Activated CD4-positive, alpha-beta T cell treated with anti-CD3 and anti-CD28 coated beads, Interleukin-2, amount 10 ng/mL, durations not matched to agents 7 days and 5 days (primary cell): ENCODE measurements at places on chromosomes 12 and 14. TPM values are rescaled to one million over a fixed set of nuclear protein-coding genes. Genes with fewer than 3 reads are reported as not detected.

The NGB gene
- total RNA-seq, result not detected

The SLC17A8 gene
- not detected for total RNA-seq

GRCh38 chr12:58533652-58534051 lies 386.7 kb downstream of the LRIG3 start:
- DNase-seq, result no peak

- DNase-seq, result no peak
These were observed 349.0 kb upstream of the RGS6 start for GRCh38 chr14:71583194-71583593.

The PMEL gene
- total RNA-seq, result not detected

DNA sequence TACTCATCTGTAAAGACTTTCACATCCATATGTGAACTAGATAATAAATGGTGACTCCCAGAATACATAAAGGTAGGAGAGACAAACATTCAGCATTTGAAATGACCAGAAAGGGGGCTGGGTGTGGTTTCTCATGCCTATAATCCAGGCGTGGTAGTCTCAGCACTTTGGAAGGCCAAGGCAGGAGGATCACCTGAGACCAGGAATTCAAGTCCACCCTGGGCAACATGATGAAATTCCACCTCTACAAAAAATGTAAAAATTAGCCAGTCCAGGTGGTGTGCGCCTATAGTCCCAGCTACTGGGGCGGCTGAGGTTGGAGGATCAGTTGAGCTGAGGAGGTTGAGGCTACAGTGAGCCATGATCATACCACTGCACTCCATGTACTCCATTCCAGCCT lies 4.1 kb upstream of the CS start:
- DNase-seq, result no peak

- DNase-seq, result no peak
These were observed 105.7 kb upstream of the RESF1 start for GRCh38 chr12:31853520-31853919.

- DNase-seq, result peak; percentile 24
These were observed 43.0 kb upstream of the GLIPR1 start for GRCh38 chr12:75437564-75437963.

DNA sequence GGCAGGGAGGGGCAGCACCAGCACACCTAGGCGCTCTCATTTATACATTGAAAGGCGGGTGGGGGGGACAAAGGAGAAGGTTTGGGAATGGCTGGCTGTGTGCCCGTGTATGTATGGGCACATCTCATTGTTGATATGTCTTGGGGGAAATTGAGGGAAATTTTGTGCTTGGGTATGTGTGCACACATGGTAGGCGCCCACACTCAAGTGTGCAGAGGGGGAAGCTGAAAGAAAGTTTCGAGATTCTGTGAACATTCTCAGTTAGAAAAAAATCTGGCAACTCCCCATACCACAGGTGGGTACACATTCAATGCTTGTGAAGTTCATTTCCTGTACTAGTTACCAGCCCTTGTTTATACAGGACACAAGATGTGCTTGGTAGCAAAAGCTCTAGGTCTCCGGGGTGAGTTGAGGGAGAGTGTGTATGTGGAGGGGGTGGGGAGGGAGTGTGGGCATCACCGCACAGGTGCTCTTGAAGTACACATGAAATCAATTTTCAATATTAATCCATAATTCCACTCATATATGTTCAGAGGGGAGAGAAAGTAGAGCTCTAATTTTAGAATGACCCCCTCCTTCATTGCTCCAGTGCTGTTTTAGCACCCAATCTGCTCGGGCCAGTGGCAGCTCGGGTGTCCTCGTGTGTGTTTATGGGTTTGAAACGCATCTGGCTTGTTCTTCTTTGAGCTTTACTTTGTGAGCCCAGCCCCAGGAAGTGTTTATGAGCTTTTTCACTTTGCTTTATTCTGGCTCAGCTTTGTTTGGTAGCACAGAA lies 286.0 kb downstream of the ZFP36L1 start:
- peak; percentile 40 for DNase-seq

GRCh38 chr12:125110641-125111360 lies 45.6 kb downstream of the AACS start:
- no peak for DNase-seq

The GLIPR1L1 gene
- not detected for total RNA-seq

The KRT77 gene
- not detected for total RNA-seq

DNA sequence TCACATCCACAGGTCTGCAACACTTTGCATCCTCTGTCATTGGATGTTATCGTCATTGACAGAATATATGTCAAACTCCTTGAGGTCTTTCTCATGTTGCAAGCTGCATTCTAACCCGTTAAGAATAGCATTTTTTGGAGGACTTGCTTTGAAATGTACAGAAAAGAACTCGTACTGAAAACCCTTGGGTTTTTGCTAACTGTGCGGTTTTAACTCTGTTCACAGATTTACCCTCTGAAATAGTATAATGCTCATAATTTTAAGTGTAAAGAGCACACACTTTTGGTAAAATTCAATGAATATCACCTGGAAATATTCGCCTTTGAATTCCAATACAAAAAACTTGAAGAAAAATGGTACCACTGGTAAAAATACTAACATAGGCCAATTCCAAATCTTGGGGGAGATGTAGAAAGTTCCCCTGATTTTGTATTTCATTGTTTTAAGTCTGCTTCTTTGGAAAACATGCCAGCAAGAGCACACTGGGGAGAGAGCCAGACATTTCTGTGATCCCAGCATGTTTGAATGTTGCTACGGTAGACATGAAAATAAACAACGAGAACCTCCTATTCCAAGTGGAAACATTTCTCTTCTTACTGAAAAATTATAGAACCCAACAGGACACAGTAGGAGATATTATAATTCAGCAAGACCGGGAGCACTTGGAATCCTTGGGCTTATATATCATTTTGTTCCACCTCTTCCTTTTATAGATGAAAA lies 446.0 kb downstream of the AEBP2 start:
- DNase-seq, result no peak

- no peak for DNase-seq
These were observed 15.2 kb upstream of the CCDC175 start for GRCh38 chr14:59591641-59592370.

GRCh38 chr14:88804035-88804434 lies 11.3 kb upstream of the EML5 start:
- no peak for DNase-seq

The POMT2 gene
- total RNA-seq, result 11.9 TPM

GRCh38 chr14:23399591-23399990 lies 8.5 kb downstream of the MYH6 start:
- no peak for DNase-seq

DNA sequence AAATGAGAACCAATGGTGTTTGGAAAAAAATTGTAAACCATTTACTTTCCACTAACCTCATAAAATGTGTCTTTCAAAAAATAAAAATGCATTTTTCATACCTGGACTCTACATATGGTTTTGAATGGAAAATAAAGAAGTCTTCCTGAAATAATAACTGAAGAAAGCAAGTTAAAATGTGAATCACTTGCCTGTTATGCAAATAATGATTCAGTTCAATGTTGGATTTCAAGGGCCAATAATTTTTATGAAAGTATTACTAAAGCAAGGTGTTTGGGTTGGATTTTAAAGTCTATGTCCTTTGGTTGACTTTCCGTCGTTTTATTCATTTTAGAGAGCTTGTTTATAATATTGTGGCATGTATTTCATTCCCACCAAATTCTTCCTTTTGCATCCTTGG lies 138.7 kb downstream of the CCDC91 start:
- DNase-seq, result no peak

The PPP4R3A gene
- 134 TPM for total RNA-seq

DNA sequence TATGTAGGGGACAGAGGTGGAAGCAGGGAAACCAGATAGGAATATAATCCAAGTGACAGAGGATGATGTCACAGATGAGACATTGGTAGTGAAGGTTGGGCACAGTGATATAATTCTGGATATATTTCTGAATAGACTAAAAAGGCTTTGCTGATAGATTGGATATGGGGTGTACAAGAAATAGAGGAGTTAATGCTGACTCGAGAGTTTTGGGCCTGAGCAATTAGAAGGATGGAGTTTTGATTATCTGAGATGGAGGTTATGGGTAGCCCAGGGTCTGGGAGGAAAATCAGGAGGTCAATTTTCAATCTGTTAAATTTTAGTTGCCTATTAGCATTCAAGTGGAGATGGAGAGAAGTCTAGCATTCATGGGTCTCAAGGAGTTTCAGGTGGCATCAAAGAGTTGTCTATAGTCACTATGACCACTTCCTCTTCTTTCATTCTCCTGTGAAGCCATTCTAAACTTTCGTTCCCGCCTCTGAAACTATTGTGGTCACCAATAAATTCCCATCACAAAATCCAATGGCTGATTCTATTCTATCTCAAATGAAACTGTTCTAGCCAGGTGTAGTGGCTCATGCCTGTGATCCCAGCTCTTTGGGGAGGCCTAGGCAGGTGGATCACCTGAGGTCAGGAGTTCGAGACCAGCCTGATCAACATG lies 10.6 kb upstream of the ANO6 start:
- DNase-seq, result no peak

The WNT5B gene
- not detected for total RNA-seq

The PTPN6 gene
- 346 TPM for total RNA-seq

DNA sequence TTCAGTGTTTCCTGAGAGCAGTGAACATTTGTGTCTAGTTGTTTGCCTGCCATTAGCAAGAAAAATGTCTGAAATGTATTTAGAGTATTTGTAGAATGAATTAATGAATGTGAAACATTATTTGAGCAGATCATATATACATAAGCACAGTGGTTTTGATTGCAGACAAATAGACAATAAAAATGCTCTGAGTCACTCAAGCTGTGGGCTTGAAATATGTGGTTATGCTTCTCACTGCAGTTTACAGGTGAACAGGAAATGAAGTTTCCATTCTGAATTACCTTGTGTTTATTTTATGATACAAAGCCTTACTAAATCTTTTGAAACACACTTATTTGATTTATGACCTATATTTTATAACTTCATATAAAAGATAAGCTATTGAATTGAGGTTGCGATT lies 827.7 kb downstream of the TMTC2 start:
- no peak for DNase-seq

DNA sequence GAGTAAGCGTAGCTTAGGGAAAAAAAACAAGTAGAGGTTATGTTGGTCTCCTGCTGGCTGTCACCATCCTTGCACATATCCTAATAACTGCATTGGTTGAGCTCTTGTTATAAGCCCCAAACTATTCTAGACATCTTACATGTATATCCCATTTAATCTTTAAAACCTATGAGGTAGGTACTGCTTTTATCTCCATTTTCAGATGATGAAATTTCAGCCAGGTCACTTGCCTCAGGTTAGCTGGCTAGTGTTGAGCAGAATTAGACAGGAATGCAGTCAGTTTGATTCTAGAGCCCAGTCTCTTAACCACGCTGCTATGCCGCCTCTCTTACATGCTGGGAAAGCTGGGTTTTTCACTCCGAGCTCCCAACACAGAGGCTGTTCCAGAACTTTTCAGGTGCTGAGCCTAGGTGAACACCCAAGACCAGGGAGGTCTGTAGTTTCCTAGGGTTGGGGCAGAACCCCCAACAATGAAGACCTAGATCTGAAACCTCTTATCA lies 269.9 kb upstream of the RGS6 start:
- DNase-seq, result no peak

The PTCSC3 gene
- total RNA-seq, result not detected

DNA sequence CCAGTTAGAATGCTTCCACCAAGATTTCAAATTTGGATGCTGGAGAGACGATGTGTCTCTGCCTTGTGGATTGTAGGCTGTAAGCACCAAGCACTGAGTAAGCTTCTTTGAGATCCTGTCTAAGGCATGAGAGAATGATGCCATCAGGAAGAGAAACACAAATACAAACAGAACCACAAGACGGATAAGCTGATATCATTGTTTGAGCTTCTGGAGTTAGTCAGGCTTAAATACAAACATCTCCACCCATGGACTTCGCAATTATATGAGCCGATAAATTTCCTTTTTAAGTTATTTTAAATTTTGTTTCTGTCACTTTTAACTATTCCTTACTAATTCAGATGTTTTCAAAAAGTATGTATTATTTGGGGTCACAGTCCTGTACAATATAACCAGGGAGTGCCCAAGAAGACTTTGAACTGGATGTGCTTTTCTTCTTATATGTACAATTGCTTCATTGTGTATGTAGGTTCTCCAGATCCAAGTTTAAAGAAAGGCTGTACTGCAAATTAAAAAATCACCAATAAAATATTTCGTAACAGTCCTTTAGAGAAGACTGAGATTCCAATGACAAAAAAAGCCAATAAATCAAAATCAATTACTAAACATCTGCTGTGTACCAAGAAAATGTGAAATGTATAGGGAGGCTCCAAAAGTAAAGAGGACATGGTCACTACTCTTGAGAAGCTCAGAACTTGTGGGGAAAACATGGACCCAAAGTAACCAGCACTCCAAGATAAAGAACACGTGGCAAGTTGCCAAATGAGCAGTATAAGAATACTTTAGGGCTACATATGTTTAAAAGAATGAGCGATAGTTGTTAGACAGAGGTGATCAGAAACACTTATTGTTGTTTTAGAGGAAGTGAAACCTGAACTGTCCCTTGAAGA lies 274.1 kb downstream of the ADAMTS20 start:
- no peak for DNase-seq

DNA sequence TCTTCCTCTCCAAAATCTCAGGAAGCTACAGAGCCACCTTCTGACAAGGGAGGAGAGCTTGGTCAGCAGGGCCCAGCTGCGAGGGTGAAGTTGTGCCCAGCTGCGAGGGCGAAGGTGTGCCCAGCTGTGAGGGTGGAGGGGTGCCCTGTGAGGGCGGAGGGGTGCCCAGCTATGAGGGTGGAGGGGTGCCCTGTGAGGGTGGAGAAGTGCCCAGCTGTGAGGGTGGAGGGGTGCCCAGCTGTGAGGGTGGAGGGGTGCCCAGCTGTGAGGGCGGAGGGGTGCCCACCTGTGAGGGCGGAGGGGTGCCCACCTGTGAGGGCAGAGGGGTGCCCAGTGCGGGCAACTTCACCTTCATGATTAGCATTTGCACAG lies 20.4 kb upstream of the TTC7B start:
- no peak for DNase-seq

- DNase-seq, result no peak
These were observed 62.3 kb downstream of the PRKD1 start for GRCh38 chr14:29865299-29865698.

DNA sequence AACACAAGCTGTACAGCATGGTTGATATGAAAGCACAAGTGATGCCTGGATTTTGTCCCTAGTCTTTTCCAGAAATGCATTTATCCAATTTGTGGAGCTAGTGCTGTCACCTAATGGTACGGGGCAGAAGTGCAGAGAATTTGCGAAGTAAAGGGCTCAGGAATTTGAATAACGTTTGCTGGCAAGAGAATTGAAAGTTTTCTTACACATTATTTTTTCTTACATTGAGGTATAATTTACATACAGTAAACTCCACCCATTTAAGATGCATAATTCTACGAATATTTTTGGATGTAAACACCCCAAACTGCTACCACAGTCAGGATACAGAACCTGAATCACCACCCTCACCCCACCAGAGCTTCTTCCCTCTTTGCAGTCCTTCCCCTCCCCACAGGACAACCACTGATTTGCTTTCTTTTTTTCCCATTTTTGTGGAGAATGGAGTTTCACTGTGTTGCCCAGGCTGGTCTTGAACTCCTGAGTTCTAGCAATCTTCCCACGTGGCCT lies 3.5 kb downstream of the AICDA start:
- peak; percentile 15 for DNase-seq

DNA sequence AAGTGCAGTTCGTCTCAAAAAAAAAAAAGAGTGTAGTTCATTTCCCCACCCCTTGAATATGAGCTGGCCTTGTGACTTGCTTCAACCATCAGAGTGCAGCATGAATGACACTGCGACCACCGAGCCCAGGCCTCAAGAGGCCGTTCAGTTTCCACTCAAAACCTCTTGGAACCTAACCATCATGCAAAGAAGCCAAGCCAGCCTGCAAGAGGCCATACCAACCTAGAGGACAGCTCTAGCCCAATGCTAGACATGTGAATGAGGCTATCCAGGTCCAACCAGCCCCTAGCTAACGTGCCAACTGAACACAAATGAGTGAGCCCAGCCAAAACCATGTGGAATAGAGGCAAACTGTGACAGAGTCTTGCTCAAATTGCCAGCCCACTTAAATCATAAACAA lies 29.7 kb downstream of the R3HDM2 start:
- DNase-seq, result no peak

The EP400 gene
- total RNA-seq, result 53.9 TPM
